Esophagus squamous epithelium (tissue), 5 donors: ENCODE measurements at places on chromosomes 6 and 20. TPM values are rescaled to one million over a fixed set of nuclear protein-coding genes. Genes with fewer than 3 reads are reported as not detected.

ACTL10 gene
- 3.9 TPM for total RNA-seq

ILRUN gene
- 52.5 TPM for total RNA-seq

RALGAPB gene
- 21.4 TPM for total RNA-seq

SHLD1 gene
- total RNA-seq: 1.7 TPM

NEURL2 gene
- 4.1 TPM for total RNA-seq

TJAP1 gene
- 9.5 TPM for total RNA-seq

IRF4 gene
- total RNA-seq: 0.40 TPM

OPRM1 gene
- total RNA-seq: not detected

BEND6 gene
- 2.4 TPM for total RNA-seq

GRCh38 chr6:168145747-168146596 lies 67.0 kb upstream of the FRMD1 start:
- H3K4me1 ChIP-seq: no peaks in the 10 kb centered on the region
- H3K4me3 ChIP-seq: no peak overlapping the region
- no peak for DNase-seq

DNA sequence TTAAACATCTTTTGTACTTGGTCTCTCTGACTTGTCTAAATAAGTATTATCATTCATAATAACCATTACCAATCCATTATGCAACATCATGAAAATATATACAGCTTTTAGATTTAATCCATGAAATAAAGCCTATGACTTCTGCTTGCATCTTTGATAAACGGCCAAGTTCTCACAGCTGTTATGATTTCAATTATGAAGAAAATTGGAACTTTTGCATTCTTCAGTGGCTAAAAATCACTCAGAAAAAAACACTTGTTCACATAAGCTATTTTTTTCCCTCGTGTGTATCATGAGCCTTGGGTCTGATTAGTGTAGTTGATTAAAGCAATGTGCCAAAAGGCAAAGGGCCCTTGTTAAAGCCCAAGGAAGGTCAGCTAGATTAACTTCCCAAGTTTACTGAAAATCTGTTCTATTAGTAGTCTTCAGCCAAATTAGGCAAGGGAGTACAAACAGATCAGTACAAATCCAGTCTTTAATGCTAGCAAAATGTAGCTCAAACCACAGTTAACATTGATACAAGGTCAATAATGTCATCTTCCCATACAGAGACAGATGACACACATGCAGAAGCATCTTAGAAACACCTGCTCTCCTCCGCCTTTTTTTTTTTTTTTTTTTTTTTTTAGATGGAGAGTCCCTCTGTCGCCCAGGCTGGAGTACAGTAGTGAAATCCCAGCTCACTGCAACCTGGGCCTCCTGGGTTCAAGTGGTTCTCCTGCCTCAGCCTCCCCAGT lies 69.9 kb downstream of the SGK1 start:
- no peak for DNase-seq
- H3K36me3 ChIP-seq: no peaks in the 10 kb centered on the region
- H3K27ac ChIP-seq: peak overlapping the region; percentile 74
- no peaks in the 10 kb centered on the region for H3K27me3 ChIP-seq

- no peaks in the 10 kb centered on the region for H3K27me3 ChIP-seq
- no peak overlapping the region for H3K4me3 ChIP-seq
- no peak for DNase-seq
- no peaks in the 10 kb centered on the region for H3K36me3 ChIP-seq
- H3K27ac ChIP-seq: no peak overlapping the region
These were observed 13.1 kb upstream of the FAM110A start for GRCh38 chr20:820323-820953.

DNA sequence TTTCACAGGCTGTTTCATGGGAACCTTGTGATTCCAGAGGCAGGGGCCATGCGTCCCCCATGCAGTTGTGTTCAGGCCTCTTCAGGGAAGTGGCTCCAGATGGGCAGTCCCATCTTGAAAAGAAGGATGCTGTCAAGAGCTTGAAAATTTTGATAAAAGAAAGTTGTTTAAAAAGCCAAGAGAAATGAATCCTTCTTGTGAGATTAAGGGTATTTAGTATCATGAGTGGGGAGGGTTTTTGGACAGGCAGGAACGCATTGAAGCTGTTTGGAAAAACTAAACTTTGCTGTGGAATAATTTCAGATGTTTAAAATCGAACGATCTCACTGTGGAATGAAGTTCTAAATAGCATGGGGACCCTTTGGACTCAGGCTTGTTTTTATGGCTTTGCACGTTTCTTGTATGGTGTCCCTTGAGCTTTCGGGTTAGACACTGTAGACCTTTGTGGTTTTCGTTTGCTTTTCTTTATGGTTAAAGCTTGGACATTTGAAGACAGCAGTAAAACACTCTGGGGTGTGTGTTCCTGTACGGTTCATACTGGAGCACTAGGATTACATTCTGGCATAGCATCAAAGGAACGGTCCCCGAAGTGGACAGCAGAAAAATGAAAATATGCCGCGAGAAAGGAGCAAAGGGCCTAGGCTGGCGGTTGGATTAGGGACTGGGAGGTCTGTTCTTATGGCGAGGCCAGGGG lies 18.2 kb downstream of the KIF25 start:
- no peak for DNase-seq
- no peaks in the 10 kb centered on the region for H3K36me3 ChIP-seq
- H3K27ac ChIP-seq: no peak overlapping the region
- H3K4me1 ChIP-seq: peaks cover 6% of the 10 kb centered on the region

DNA sequence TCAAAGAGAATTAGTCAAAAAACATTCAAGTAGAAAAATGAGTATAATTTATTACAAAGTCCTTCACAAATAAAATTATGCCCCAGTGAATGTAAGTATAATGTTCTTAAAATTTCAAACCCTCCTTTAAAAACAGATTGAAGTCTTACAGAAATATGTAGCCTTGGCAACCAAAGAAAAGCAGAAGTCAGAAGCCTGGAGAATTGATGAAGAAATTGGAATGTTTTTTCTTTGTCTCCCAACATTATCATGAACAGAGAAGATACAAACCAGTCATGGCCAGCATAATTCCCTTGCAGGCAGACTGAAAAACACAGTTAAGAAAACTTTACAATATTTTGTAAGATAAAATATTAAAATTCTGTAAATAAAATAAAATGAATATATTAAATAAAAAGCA lies 221.9 kb downstream of the TBC1D32 start:
- H3K27me3 ChIP-seq: no peaks in the 10 kb centered on the region
- no peaks in the 10 kb centered on the region for H3K4me1 ChIP-seq
- H3K4me3 ChIP-seq: no peak overlapping the region
- no peaks in the 10 kb centered on the region for H3K36me3 ChIP-seq
- DNase-seq: no peak

GRCh38 chr20:63588641-63589041 lies 14.6 kb upstream of the HELZ2 start:
- no peak overlapping the region for H3K27ac ChIP-seq
- no peak for DNase-seq
- no peaks in the 10 kb centered on the region for H3K27me3 ChIP-seq

DNA sequence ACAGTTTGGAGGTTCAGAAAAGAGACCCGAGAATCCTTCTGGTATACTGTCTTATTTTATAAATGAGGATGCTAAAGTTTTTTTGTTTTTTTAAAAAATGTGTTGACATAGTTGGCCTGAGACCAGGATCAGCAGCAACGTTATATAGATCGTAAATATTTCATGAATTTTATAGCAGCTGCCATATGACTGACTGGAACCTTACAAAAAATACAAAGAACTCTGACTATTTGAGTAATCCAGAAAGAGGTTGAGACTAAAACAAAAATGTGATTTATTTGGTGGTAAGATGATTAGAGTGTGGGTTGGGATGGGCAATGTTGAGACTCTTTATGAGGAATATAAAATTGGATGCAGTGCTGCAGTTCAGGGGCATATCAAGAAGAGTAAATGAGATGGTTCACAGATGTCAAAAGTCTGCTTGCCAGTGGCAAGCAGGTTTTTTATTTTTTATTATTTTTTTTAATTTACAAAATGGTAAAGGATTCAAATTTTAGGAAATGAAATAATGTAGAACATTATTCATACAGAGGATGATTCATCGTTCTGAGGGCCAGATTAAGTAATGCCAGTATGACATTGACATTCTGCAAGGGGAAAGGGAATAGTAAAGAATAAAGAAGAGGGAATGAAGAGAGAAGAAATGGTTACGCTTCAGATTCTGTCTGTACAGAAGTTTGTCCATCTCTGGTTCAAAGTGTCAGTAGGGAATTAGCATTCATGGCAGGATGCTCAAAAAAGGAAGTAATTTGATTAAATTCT lies 58.5 kb downstream of the SCAF8 start:
- DNase-seq: no peak
- H3K27me3 ChIP-seq: no peaks in the 10 kb centered on the region
- no peak overlapping the region for H3K27ac ChIP-seq
- peaks cover 63% of the 10 kb centered on the region for H3K36me3 ChIP-seq

- DNase-seq: no peak
- H3K27me3 ChIP-seq: no peaks in the 10 kb centered on the region
- no peak overlapping the region for H3K4me3 ChIP-seq
- peaks cover 2% of the 10 kb centered on the region for H3K36me3 ChIP-seq
- H3K4me1 ChIP-seq: peaks cover 32% of the 10 kb centered on the region
These were observed 15.3 kb downstream of the FOXO3 start for GRCh38 chr6:108575905-108576494.

GRCh38 chr20:64146301-64146935 lies 17.8 kb upstream of the MYT1 start:
- H3K4me1 ChIP-seq: no peaks in the 10 kb centered on the region
- no peaks in the 10 kb centered on the region for H3K36me3 ChIP-seq
- peaks cover 57% of the 10 kb centered on the region for H3K27me3 ChIP-seq
- DNase-seq: no peak
- no peak overlapping the region for H3K4me3 ChIP-seq

GRCh38 chr6:114040871-114041270 lies 69.9 kb upstream of the HDAC2 start:
- H3K4me3 ChIP-seq: no peak overlapping the region
- no peaks in the 10 kb centered on the region for H3K4me1 ChIP-seq
- DNase-seq: no peak
- H3K27me3 ChIP-seq: no peaks in the 10 kb centered on the region
- no peak overlapping the region for H3K27ac ChIP-seq
- H3K36me3 ChIP-seq: no peaks in the 10 kb centered on the region

- no peak for DNase-seq
- no peaks in the 10 kb centered on the region for H3K36me3 ChIP-seq
- no peak overlapping the region for H3K27ac ChIP-seq
These were observed 69.4 kb downstream of the CDH4 start for GRCh38 chr20:61321481-61321880.

GRCh38 chr20:32327087-32327681 lies 30.9 kb upstream of the ASXL1 start:
- no peak for DNase-seq
- H3K27me3 ChIP-seq: no peaks in the 10 kb centered on the region
- H3K36me3 ChIP-seq: peaks cover 60% of the 10 kb centered on the region
- H3K4me3 ChIP-seq: no peak overlapping the region
- no peaks in the 10 kb centered on the region for H3K4me1 ChIP-seq
- H3K27ac ChIP-seq: no peak overlapping the region

GRCh38 chr6:92623431-92623830 lies 795.9 kb downstream of the EPHA7 start:
- DNase-seq: no peak
- H3K27me3 ChIP-seq: no peaks in the 10 kb centered on the region
- H3K4me1 ChIP-seq: no peaks in the 10 kb centered on the region
- H3K27ac ChIP-seq: no peak overlapping the region
- H3K4me3 ChIP-seq: no peak overlapping the region
- H3K36me3 ChIP-seq: no peaks in the 10 kb centered on the region

DNA sequence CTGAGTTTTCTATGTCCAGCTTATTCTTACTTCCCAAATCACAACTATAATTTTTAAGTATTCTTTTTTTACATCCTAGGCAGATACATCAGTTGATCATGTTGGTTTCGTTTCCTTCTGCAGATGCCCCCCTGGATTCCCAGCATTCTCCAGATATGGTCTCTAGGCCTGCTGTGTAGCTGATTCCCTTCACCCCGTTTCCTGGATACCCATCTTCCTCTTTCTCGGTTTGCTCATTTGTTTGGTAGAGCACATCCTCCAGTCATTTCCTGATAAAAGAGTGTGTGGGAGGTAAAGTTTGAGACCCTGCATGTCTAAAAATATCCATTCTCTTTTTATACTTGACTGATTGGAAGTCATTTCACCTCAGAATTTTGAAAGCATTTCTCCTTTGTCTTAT lies 66.4 kb downstream of the ANKS1A start:
- peaks cover 3% of the 10 kb centered on the region for H3K36me3 ChIP-seq
- H3K4me1 ChIP-seq: no peaks in the 10 kb centered on the region
- H3K4me3 ChIP-seq: no peak overlapping the region
- no peak for DNase-seq
- no peak overlapping the region for H3K27ac ChIP-seq

DNA sequence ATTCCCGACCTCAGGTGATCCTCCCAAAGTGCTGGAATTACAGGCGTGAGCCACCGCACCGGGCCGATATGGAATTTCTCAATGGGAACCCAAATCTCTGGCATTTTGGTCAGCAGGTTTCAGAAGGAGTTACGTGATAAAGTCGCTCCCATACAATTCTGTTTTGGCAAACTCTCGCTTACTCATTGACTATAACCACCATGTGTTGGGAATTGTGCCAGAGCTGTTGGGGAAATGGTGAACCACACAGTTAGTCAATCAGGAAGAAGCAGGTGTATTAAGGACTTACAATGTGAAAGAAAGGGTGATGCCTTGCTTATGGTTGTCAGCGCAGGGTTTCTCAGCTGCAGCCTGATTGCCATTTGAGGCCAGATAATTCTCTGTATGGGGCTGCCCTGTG lies 410.5 kb downstream of the QKI start:
- H3K36me3 ChIP-seq: no peaks in the 10 kb centered on the region
- no peak overlapping the region for H3K4me3 ChIP-seq
- H3K27me3 ChIP-seq: no peaks in the 10 kb centered on the region
- H3K27ac ChIP-seq: no peak overlapping the region
- DNase-seq: no peak
- H3K4me1 ChIP-seq: no peaks in the 10 kb centered on the region

DNA sequence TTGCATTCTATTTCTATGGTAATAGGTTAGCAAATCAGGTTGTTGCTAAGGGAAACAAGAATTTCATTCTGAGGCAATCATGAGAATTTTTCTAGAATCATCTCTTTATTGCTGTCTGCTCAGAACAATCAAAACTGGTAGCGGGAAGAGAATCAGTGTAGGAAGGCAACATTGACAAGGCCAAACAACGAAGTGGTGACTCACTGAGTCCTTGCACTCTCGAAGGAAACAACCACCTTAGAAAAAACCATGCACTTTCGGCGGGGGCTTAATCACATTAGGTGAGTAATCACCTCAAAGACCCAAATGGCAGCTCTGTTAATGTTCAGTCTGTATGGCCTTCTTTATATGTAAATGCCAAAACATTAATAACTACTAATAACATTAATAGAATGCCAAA lies 78.8 kb upstream of the MAP7 start:
- H3K4me3 ChIP-seq: no peak overlapping the region
- no peaks in the 10 kb centered on the region for H3K4me1 ChIP-seq
- no peaks in the 10 kb centered on the region for H3K36me3 ChIP-seq

GRCh38 chr20:31923388-31924331 lies 28.2 kb downstream of the PDRG1 start:
- no peak overlapping the region for H3K4me3 ChIP-seq
- no peak overlapping the region for H3K27ac ChIP-seq
- no peak for DNase-seq
- H3K27me3 ChIP-seq: no peaks in the 10 kb centered on the region
- peaks cover 5% of the 10 kb centered on the region for H3K4me1 ChIP-seq
- no peaks in the 10 kb centered on the region for H3K36me3 ChIP-seq
